ENCODE measurements at places on chromosomes 4 and X. TPM values are rescaled to one million over a fixed set of nuclear protein-coding genes. Genes with fewer than 3 reads are reported as not detected.

Gene IQSEC2
- polyA plus RNA-seq: 19.8 TPM

Gene CASP3
- 39.6 TPM for polyA plus RNA-seq

Gene PABPC1L2A
- not detected for polyA plus RNA-seq

Gene CLIC2
- polyA plus RNA-seq: 6.4 TPM

Data from hindlimb muscle (tissue), 1 donor.